ENCODE measurements at places on chromosomes 4 and X.

GRCh38 chrX:153886915-153887314 is 942 bp upstream of the L1CAM start:
- no peak for DNase-seq

GRCh38 chrX:49058794-49059193 is at the start of gene CCDC120:
Gene CCDC120, plus strand, starts transcription at chrX:49058999. Its CDS starts 3,043 bp downstream, at chrX:49062042.
- no peak for DNase-seq

DNA sequence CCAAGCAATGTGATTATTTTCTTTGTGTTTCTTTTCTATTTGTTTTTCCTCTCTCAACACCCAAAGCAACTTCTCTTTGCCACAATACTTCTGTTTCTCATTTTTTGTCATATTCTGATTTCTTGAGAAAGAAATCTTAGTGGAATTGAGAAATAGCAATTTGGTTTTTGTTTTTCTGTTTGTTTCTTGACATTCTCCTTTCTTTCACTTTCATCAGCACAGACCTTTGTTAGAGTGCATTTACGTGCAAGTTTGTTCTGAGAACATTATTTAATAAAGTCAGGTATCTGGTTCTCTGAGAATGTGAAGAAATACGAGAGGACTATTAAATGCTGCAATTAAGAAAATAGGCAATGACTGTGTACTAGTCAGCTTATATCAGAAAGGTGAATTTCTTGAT is 608.1 kb upstream of the AADAT start:
- no peak for DNase-seq

DNA sequence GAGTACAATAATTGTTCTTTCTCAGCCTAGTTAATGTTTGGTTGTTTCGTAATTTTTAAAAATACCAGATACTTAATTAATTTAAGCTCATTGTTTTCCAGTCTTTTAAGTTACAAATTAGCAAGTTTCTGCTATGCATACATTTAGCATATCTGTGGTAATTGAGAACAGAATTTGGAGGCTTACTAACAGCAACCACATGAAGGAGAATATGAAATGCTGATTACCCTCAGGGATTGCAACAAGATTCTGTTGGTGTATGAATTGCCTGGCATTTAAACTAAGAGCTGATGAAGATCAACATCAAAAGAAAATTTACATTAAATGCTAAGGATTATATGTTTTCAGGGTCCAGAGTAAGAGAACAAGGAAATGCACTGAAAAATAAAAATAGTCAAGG is 580.0 kb upstream of the INTU start:
- no peak for DNase-seq

GRCh38 chr4:126202226-126202625 is 887.5 kb downstream of the FAT4 start:
- DNase-seq: no peak

DNA sequence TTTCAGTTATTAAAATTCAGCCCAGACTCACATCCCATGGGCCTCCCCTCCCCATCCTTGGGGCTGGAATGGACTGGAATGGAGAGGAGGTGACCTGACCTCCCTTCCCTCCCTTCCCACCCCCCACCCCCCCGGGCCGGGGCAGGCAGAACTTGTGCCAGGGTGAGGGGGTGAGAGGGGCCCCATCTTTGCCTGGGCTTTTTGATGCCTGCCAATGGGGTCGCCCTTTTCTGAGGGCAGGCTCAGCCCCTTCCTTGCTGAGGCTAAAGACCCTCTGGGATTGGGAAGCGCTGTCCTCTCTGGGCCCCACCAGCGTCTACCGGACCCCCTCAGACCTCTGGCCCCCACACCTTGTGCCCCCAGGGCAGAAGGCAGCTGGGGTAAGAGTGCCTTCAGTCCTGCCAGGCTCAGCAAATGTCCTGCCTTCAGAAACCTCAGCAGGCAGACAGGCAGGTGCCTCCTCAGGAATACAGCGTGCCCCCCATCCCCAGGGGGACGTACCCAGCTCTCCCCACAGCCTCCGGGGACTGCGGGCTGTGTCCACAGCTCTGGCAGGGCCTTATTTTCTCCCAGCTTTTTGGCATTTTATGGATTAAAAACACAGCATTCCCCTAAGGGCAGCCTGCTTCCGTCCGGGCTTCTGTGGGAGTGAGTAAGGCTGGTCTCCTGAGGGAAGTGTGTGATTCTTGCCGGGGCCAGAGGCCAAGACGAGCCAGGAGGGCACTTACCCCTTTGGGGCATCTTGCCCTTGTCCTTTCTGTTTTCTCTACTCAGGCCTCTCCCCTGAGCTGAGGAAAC is 12.6 kb upstream of the CCNQ start:
- DNase-seq: no peak

DNA sequence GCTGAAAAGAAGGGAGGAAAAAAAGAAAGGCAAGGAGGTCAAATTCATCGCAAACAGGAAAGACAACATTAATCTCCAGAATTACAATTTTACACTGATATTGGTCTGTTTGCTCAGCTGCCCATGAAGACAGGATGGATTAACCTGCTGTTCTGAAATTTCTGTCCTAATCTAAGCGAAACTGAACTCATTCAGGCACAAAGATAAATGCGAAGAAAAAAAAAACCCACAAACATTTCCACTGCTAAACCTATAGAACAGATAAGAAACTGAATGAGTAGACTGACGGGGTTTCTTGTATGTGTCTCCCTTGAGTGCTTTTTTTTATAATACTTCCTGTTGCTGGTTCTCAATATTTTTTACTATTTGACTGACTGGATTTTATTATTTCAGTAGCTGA is 251.8 kb upstream of the FTHL17 start:
- DNase-seq: no peak

- no peak for DNase-seq
Observed at GRCh38 chr4:156347412-156348075, 393.9 kb upstream of the CTSO start.
